ENCODE measurements at places on chromosomes 2 and 18.

DNA sequence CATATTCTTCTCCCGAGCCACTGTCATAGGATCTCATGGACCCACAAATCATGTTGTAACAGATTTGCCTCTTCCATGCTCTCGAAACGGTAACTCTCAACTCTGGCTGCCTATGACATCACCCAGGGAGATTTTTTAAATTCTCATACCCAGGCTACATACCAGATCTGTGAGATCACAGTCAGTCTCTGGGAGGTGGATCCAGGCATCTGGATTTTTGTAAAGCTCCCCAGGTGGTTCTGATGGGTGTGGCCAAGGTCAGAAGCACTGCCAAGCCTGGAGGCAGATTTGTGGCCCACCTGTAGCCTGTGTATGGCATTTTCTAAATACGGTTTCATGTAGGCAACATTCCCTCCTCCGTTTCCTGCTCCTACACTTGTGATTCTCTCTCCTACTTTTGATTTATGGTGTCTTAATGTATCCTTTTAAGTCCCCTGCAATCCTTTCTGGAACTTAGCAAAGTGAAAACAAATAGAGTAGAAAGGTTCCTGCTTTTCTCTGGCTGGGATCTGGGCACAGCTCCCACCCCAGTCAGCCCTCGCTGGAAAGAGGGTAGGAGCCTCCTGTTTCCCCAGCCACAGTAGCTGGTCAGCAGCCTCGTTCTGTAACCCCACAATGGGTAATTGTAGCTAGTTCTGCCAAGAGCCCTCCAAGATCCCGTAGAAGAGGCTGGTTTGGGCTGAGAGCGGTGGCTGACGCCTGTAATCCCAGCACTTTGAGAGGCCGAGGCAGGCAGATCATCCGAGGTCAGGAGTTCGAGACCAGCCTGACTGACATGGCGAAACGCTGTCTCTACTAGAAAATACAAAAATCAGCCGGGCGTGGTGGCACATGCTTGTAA, 96.2 kb downstream of the KLHL29 start:
- no peak for DNase-seq

DNA sequence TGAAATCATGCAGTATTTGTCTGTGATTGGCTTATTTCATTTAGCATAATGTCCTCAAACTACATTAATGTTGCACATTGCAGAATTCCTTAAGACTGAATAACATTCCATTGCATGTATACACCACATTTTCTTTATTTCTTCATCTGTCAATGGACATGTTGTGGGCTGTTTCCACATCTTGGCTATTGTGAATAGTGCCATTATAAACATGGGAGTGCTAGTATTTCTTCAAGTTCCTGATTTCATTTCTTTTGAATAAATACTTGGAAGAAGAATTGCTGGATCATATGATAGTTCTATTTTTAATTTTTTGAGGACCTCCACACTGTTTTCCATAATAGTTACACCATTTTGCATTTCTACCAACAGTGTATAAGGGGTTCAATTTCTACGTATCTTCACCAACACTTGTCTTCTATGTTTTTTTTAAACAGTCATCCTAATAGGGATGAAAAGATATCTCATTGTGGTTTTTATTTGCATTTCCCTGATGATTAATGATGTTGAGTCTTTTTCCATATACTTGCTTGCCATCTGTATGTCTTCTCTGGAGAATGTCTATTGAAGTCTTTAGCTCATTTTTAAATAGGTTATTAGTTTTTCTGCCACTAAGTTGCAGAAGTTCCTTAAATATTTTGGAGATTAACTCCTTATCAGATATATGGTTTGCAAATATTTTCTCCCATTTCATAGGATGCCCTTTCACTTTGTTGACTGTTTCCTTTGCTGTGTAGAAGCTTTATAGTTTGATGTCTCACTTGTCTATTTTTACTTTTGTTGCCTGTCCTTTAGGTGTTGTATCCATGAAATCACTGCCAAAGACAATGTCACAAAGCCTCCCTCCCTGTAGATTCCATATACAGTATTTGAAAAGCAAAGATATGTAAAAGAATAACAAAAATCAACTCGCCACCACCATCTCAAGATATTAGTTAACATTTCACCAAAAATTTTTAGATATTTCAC, 14.6 kb downstream of the FBXO11 start:
- no peak for DNase-seq

DNA sequence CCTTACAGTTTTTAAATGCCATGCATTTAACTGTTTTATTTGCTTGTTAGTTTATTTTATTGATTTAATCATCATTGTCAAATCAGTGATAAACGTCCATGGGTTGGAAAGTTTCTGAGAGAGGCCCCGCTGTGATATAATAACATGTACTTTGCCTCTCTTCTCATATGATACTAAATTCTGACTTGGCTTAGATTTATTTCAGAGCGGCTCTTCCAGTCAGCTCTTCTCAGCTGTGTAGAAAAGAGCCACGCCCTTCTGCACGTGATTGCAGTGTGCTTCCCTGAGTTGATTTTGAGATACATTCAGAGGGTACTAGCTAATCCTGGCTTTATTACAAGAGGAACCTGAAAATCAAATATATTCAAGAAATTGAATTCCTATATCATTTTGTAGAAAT, 218.6 kb downstream of the KCNE4 start:
- no peak for DNase-seq

DNA sequence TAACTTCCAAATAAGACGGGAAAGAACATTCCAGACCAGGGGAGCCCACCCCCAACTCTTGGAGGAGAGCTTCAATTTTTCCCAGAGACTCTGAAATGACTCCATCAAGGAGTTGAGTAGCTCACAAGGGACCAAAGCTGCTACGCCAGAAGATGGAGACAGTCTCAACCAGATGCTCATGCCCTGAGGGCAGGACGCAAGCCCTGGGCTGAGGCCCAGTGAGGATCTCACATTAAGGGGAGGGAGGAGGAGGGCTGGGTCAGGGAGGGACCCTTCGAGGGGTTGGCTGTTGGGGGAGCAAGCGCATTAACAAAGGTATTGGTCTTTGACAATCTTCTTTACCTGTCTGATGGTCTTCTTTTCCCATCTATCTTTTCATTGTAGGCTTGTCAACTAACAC, 141.3 kb upstream of the SLC1A4 start:
- no peak for DNase-seq

GRCh38 chr2:148305476-148305875, 284.6 kb downstream of the MBD5 start:
- DNase-seq, result no peak

- DNase-seq, result no peak
Measured at GRCh38 chr2:101942851-101943250, 48.9 kb upstream of the IL1R2 start.

GRCh38 chr18:58032233-58032632, 11.8 kb upstream of the NEDD4L start:
- no peak for DNase-seq

DNA sequence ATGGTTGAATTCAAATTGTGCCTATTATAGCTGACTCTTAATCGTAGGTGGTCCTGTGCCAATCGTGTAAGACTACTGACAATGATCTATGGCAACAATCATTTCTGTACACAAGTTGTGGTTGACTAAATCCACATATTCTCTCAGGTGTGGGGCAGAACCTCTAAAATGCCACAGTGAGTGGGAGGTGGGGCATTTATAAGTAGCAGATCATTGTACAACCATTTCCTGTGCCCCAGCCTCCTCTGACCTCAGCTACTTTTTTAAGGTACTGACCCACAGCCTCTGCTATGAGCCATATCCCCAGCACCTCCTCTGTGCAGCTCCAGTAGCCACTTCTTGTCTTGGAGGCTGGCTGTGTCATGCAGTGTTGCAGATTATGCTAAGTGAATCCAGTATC, 48.6 kb upstream of the RAPH1 start:
- DNase-seq, result peak; percentile 41

DNA sequence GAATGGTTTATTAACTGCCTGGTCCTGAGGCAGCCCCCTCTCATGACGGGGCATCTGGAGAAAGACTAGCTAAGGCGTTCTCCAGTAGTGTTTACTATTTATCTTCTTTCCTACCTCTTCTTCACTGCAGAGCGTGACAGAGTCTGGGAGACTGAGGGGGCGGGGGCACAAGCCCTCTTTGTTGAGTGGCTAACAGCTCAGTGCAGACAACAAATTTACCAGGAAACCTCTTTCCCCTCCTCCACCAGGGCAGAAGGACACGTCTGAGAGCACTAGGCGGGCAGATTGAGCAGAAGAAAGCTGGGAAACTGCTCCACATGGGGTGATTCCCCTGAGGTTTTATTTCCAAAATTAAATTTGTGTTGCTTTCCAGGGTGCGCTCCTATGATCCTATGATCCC, 322.1 kb downstream of the CNTNAP5 start:
- no peak for DNase-seq

DNA sequence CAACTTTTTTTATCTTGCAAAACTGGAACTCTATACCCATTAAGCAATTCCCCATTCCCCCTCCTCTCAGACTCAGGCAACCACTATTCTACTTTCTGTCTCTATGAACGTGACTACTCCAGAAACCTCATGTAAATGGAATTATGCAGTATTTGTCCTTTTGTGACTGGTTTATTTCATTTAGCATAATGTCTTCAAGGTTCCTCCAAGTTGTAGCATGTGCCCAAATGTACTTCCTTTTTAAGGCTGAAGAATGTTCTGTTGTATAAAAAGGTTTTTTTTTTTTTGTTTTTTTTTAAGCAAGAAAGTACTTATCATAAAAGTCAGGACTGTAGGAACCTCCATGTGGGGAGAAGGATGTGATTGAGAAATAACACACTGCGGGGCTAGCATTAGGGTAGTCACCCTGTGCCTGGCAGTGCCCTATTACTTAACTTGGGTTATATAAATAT, 262.9 kb upstream of the FBXO11 start:
- DNase-seq, result no peak

GRCh38 chr2:116692988-116693387, 1121.5 kb upstream of the DDX18 start:
- DNase-seq, result no peak

- DNase-seq, result no peak
Measured at GRCh38 chr2:239521518-239521815, 120.6 kb upstream of the HDAC4 start.

DNA sequence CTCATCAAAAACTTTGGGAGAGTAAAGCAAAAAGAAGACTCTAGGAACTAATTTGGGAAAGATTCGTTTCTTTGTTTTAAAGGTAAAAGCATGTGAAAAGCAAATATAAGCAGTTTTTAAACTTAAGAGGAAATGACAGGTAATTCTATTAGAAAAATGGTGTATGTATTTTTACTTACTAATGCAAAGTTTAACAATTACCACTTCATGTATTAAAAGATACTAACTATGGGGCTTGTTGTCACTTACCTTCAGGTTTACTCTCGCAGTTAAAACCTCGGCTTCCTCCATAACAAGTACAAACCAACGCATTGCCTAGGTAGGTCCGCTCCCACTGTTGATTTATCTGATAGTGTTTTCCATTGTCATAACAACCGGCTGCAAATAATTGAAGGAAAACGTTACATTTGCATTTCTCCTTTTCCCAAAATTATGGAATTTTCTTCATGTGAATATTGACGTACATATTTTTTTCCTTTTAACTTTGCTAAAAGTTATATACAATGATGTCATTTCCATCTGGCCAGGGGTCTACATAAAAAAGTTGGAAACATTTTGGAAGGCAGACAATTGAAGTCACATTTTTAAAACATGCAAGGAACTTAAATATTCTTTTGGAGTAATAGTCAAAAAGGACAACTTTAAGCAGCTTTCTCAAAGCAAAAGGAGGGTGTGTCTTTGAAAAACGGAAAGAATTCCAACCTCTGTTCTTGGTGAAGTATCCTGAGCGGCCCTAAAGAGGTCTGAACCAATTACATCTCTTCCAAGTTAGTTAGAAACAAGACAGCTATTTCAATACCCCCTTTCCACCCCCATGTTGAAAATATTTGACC, 1.2 kb downstream of the FN1 start:
- DNase-seq, result no peak
